ENCODE measurements at places on chromosomes 2 and 18.

DNA sequence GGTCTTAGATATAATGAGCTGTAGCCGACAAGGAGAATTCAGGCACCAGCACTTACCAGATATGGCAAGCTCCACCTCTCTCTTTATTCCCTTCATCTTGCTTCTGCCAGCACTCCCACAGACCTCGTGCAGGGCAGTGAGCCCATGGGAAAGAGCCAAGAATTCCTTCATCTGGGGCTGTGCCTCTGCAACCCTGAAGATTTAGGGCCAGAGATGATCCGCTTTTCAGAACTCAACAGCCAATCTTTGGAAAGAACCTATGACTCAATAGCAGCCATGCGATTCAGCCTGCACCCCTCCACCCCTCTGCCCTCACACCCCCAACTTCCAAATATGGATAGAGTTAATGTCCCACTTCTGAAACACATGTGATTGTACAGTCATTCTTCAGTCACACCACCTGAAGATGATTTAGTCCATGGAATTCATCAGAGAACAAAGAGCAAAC, 533.7 kb upstream of the TNP1 start:
- peak; percentile 53 for DNase-seq

DNA sequence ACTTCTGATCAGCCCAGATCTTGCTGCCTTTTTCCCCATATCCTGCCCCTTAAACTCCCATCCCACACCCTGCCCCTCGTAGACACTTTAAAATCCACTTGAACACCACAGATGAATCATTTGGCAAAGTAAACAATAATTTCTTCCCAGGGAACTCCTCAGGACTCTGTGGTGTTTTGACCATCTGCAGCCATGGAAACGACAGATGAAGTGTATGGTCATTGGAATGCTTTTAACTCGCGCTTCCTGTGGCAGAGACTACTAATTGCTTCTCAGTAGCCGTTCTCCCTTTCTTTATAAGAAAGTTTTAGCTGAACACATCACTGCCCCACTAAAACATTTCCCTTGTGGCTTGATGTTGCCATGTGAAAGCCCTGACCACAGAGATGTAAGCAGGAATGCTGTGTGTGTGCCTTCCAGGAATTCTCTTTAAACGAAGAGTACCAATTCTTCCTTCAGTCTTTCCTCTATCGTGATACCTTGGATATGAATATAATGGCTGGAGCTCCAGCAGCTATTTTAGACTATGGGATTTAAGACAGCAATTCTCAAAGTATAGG, 92.7 kb upstream of the PARD3B start:
- peak; percentile 88 for DNase-seq

DNA sequence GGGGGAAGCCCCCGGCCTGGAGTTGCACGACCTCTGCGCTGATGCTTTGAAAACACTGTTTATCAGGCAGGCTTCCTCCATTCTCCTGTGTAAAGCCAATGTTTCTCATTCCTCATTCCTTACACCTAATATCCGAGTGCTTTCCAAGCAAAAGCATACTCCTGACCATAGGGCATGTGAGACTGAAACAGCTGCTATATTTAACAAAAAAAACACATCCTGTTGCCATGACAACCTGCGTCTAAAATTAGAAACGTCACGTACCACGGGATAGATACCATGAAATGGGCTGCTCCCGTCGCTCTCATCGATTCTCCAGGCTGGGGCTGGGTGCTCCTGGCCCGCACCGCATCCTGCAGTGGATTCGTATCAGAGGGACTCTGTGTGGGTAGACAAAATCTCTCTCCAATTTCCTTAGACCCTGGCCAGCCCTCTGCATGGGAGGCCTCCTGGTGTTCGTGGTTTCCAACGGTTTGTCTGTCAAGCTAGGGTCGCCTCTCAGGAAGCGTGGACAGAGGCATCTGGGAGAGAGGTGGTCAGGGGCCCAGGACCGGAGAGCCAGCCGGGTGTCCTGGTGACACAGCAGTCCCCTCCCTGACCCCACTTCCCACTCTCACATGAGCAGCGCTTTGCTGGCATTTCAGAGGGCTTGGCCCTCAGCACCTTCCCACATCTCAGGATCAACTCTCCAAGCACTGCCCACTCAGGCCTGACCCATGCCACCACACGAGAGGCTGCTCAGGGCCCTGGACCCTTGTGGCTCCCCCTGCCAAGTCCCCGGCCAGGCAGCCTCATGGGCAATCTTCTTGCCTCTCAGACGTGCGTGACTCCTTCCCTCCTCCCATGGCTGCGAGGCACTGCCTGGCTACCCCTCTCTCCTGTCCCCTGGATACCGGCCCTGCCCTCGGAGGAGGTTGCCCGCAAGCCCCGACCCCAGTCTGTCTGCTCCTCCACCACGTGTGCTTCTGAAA, 268.1 kb downstream of the NDUFA10 start:
- no peak for DNase-seq

GRCh38 chr2:226508005-226508404, 291.6 kb downstream of the IRS1 start:
- no peak for DNase-seq

DNA sequence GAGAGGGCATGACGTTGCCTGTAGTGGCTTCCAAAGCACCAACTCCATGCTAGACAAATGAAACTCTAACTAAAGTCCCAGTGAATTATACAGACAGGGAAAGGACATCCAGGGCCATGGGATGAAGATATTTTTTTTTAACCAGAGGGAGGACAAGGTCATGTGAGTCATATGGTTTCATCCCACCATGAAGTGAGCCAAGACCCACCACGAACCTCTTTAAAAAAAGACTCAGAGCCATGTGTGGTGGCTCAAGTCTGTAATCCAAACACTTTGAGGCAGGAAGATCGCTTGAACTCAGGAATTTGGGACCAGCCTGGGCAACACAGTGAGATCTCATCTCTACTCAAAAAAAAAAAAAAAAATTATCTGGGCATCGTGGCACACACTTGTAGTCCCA, 115.2 kb downstream of the LIPG start:
- DNase-seq = no peak

- no peak for DNase-seq
These were observed 55.3 kb upstream of the HK2 start for GRCh38 chr2:74778381-74779264.

- no peak for DNase-seq
These were observed 23.7 kb downstream of the FAM178B start for GRCh38 chr2:96962567-96963203.

GRCh38 chr2:27636766-27637165, 7.9 kb downstream of the GPN1 start:
- DNase-seq = no peak

GRCh38 chr2:204732019-204732418, 186.7 kb downstream of the PARD3B start:
- DNase-seq = peak; percentile 12

- no peak for DNase-seq
These were observed 38.1 kb upstream of the MMADHC start for GRCh38 chr2:149625671-149626070.

DNA sequence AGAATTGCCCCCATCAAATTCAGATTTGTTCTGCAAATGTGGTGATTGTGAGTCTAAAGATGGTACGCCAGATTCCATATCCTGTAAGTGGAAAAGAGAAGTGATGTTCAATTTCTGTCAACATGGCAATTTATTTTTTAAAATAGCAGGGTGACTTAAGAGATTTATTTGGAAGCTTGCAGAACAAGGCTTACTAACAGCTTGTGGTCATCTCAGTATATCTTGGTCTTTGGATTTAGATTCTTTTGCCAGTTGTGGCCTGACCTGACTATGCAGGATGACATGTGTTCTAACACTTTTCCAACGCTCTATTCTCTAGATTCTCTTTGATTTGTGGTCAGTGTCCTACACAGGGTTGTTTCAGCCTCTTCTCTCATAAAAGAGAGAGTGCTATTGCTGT, 74.4 kb downstream of the MAP3K20 start:
- no peak for DNase-seq

DNA sequence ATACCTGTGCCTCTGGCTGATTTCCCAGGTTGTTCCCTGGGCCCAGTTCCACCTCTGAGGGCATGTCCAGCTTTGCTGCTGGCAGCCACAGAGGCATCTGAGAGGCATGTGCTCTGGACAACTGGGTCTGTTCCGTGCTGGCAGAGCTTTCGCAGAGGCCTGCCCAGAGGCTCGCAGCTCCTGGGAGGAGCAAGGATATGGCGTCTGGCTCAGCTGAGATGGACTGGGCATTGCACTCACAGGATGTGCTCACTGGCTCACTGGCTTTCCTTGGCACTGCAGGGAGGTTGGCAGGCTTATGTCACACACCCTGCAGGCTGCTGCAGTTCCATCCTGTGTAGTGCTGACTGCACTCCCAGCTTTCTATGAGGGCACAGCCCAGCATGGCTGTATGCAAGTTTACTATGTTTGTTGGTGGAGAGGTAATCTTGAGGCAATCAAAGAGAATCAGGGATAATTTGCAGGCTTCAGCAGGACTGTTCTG, 172.3 kb downstream of the PRKCE start:
- DNase-seq = no peak

GRCh38 chr2:126655500-126656430, at the start of gene GYPC:
GYPC (plus strand) TSS chr2:126656158; CDS start chr2:126656264, 106 bp downstream.
- DNase-seq = no peak

GRCh38 chr2:15986068-15986560, 45.8 kb downstream of the MYCN start:
- no peak for DNase-seq

- DNase-seq = no peak
These were observed 163.5 kb downstream of the RTP5 start for GRCh38 chr2:242032780-242033656.

GRCh38 chr2:163601377-163601776, 134.4 kb downstream of the FIGN start:
- DNase-seq = peak; percentile 41

GRCh38 chr2:109558076-109558882, 55.5 kb downstream of the SEPTIN10 start:
- peak; percentile 34 for DNase-seq

- peak; percentile 9 for DNase-seq
These were observed 471.0 kb downstream of the TMEM182 start for GRCh38 chr2:103232865-103233264.

- DNase-seq = peak; percentile 45
These were observed at the start of gene GAD1 for GRCh38 chr2:170816504-170817092. GAD1 (plus strand) TSS chr2:170816887; CDS start chr2:170818592, 1,705 bp downstream.

GRCh38 chr2:135030826-135031225, 16.4 kb downstream of the MAP3K19 start:
- DNase-seq = peak; percentile 55

DNA sequence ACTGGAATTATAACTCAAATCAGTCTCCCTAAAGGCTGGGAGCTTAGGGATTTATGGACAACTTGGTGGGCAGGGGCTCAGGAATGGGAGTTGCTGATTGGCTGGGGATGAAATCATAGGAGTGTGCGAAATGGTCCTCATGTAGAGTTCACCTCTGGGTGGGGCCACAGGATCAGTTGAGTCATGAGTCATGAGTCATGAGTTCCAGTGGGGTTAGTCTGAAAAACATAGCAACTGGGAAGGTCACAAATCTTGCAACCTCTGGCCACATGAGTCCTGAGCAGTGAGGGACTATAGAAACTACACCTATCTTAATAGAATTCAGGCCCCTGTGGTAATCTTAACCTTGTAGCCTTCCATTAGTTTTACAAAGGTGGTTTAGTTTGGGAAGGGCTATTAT, 383.3 kb downstream of the RBM43 start:
- DNase-seq = peak; percentile 9

DNA sequence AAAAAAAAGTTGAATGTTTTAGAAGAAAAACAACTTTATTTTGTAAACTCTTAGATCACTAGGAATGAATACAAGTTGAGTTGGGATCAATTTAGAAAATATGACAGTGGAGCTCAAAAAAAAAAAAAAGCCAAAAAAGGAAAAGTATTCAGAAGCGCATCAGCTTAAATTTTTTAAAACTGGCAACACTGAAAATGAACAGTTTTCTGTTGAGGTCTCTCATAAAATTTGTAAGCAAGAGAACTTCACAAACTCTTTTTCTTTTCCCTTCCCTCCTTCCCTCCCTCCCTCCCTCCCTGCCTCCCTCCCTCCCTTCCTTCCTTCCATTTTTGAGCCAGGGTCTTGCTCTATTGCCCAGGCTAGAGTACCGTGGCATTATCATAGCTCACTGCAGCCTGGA, 143.9 kb downstream of the B3GNT2 start:
- no peak for DNase-seq

GRCh38 chr2:70962885-70963878, 15.2 kb upstream of the ANKRD53 start:
- no peak for DNase-seq

DNA sequence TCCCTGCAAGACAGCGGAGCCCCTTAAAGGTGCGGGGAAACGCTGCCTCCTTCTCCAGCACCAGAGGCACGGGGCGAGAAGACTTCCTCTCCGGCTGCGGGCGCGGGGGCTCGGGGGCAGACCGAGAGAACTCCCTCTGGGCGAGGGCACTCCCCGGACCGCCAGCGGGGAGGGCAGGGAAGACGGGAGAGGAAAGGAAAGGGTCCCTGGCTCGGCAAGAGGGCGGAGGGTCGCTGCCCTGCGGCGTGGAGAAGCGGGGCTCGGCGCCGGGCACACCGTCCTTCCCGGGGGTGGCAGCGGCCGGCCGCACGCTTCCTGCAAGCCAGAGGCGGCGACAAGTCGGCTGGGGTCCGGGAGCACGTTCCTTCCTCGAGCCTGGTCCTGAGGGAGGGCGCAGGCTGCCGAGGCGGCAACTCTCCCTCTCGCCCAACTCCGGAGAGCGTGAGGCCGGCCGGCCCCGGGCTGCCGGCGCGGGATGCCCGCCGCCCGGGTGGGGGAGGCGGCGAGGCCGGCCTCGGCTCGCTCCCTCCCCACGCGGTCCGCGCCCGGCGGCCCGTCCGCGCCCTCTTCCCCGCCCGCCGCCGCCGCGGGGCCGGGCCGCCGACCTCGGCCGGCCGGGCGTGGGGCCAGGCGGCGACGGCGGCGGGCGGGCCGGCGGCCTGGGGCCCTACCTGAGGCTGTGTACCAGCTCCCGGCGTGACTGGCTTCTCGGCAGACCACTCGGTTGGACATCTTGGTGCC, 1.1 kb downstream of the MEMO1 start:
- DNase-seq = peak; percentile 53

DNA sequence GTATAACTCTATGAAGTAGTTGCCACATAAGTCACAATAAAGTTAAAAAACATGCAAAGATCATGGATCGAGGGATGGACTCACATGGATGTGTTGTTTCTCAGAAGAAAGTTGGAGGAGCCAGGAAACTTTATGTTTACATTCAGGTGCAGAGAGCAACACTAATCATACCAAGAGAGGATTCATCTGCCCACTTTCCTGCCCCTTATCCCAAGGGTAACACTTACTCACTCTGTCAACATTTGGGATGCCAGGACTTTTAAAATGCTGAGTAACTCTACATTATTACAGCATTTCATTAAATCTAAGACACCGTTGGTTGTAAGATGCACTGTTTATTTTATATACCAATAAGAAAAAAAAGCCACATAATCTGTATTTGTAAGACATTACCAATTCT, 170.4 kb downstream of the KCNE4 start:
- DNase-seq = no peak
